A549 (cell line): ENCODE measurements at places on chromosomes 4 and X. TPM values are rescaled to one million over a fixed set of nuclear protein-coding genes. Genes with fewer than 3 reads are reported as not detected.

GRCh38 chr4:37279894-37280592, 35.5 kb downstream of the NWD2 start:
- no peak for DNase-seq

DNA sequence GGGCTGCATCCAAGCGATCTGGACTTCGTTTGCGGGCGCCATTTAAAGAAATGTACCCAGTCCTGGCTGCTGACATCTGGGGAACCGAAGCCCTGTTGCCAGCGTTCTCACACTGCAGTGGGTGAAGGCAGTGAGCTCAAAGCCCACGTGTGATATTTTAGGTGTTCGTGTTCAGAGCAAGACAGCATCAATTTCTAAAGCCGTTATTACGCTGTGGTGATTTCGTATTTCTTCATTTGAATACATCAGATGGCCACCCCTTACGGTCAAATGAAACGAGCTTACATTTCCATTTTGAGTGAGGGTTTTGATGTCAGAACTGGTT, 376 bp upstream of the C4orf36 start:
- DNase-seq, result no peak

DNA sequence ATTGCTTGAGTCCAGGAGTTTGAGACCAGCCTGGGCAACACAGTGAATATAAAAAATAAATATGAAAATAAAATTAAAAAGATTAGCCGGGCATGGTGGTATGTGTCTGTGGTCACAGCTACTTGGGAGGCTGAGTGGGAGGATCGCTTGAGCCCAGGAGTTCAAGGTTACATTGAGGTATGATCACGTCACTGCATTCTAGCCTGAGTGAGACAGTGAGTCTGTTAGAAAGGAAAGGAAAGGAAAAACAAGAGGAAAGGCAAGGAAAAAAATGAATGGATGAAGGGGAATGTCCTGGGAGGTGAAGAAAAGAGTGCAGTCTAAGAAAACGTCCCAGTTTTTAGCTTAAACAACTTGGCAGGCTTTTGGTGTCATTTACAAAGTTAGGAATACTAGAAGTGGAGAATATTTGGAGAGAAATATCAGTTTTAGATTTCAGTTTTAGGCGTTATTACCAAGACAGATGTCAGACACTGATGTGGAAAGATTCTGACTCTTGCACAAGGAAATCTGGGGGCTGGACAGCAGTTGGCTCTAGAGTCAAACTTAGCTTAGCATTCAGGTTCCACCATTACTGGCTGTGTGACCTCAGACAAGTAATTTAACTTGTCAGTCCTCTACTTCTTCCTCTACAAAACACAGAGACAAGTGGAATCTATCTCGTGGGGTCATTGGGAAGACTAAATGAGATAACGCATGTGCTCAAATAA, 139.0 kb downstream of the TSPAN5 start:
- DNase-seq, result no peak

DNA sequence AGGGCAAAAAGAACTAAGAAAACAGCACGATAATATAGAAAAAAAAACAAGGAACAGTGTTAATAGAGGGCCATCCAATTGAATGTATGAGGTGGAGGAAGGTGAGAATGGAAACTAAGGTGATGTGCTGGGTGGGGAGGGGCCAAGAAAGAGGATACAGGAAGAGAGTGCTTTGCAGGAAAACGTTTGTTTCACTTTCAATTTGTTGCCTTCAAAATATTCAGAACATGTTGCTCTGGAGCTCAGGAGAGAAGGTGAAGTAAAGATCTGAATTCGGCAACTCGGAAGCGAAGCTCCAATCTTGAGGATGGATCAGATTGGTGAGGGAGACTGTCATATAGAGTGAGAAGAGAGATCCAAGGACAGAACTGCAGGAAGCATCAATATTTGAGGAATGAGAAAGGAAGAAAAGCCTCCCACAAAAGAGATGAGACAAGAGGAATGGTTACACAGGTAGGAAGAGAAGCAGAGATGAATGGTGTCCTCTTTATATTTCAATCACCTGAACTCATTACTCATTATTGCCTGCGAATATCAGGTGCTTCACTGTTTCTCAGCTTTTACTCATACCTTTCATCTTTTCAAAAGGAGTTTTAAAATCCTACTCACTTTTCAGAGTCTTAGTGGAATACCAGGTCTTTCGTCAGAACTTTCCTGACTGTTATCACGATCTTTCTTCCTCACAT, 14.7 kb upstream of the SEC24D start:
- DNase-seq, result no peak

DNA sequence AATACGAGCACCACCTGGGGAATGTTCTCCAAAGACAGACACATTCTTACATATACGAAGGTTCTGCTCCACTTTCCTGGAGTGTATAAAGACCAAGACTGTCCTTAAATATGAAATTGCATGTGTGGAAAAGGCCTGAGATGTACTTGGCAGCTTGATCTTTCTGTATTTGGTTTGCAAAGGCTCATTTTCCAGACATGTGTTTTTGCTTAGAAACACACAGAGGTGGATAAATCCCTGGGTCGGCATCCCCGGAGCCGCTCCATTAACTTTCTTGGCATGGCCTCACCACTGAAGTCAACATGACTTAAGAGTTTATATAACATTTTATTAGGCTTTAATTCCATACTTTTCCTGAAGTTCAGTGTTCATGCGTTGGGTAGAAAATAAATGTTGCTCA, 239.4 kb downstream of the LDB2 start:
- DNase-seq, result no peak

- DNase-seq, result no peak
Measured at GRCh38 chrX:12949927-12950656, 24.8 kb upstream of the TMSB4X start.

DNA sequence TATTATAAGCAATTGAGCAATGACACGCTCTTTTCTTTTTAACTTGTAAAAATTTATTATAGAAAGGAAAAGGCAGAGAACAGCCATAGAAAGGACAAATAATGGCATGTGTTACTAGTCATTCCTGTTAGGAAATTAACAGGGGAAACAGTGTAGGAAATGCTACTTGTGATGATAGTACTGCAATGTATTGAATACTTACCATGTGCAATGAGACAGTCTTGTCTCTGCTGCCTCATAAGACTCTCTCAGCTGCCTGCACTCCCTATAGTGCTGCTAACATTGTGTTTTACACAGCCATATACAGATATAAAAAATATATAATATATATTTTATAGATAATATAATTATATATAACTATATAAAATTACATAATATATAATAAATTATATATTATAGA, 62.3 kb upstream of the SHOX start:
- no peak for DNase-seq

FGG gene
- 3.2 to 4.8 TPM (median 4.3 TPM) in 3 replicates for polyA plus RNA-seq

DMRTC1B gene
- polyA plus RNA-seq, result not detected in 3 replicates

SSX2B gene
- not detected in 3 replicates for polyA plus RNA-seq

PPBP gene
- 0.35 TPM in 1 of 3 replicates, not detected in the others for polyA plus RNA-seq

TAPT1 gene
- polyA plus RNA-seq, result 11.0 to 13.7 TPM (median 11.5 TPM) in 3 replicates
